ENCODE measurements at places on chromosomes 11 and 22. TPM values are rescaled to one million over a fixed set of nuclear protein-coding genes. Genes with fewer than 3 reads are reported as not detected.

Gene OR5B12
- total RNA-seq: not detected

Gene YPEL4
- 0.13 TPM for total RNA-seq

Gene SHANK2
- total RNA-seq: 8.8 TPM

Gene LIF
- 20.1 TPM for total RNA-seq

Gene KDM4E
- total RNA-seq: not detected

Gene P2RY6
- total RNA-seq: 7.5 TPM

Gene NLRP6
- total RNA-seq: not detected
